ENCODE measurements at places on chromosomes 6 and 20.

GRCh38 chr20:51715856-51716185, 52.4 kb downstream of the ATP9A start:
- no peak for DNase-seq

GRCh38 chr6:83182114-83182513, 11.0 kb downstream of the PGM3 start:
- DNase-seq = no peak

DNA sequence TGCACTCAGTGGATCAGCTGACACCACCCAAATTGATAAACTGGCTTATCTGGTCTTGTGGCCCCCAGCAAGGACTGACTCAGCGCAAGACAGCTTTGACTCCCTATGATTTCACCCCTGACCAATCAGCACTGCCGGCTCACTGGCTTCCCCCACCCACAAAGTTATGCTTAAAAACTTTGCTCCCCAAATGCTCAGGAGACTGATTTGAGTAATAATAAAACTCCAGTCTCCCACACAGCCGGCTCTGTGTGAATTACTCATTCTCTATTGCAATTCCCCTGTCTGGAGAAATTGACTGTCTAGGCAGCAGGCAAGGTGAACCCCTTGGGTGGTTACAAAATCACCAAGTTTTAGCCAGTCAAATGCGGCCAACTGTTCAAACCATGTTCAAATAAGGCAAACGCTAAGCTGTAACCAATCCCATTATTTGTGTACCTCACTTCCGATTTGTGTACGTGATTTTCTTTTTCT, 32.5 kb downstream of the SLC22A2 start:
- no peak for DNase-seq

DNA sequence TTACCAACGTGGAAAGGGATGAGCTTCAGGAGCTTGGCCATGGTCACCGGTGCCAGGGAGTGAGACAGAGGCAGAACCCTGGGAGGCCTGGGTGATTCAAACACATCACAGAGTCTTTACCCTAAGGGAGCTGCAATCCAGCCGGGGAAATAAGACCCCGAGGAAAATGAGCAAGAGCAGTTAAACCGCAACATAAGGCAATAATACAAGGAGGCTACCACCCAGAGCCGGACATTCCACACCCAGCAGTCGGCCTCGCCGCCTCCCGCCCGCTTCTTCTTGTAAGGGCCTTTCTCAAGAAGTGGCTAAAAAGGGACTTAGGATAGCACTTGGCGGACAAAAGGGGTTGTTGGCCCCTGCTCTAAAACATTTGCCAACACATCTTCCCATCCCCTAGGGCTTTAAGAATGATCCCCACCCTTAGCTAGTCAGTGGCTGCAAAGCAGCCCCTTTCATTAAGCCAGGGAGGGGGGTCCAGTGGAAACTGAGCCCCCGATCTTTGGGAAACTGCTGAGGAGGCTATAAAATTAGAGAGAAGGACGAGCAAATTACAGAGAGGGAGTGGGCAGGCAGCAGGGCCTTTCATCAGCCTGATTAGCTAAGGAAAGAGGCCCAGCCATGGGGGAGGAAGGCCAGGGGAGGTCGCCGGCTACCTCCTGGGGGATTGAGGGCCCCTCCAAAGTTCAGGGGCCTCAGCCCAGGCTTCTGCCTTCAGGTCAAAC, 34.3 kb downstream of the SNX5 start:
- no peak for DNase-seq

Data from suppressor macrophage (primary cell).